ENCODE measurements at places on chromosomes 6 and 20. TPM values are rescaled to one million over a fixed set of nuclear protein-coding genes. Genes with fewer than 3 reads are reported as not detected.
A peak's percentile ranks its signal among the peaks of the same experiment; 100 is the strongest.

Gene CENPQ
- 8.2 TPM for total RNA-seq

GRCh38 chr20:37777012-37777950 is 83.5 kb downstream of the CTNNBL1 start:
- DNase-seq: no peak

GRCh38 chr20:44644667-44645131 is 6.8 kb downstream of the ADA start:
- DNase-seq: no peak

DNA sequence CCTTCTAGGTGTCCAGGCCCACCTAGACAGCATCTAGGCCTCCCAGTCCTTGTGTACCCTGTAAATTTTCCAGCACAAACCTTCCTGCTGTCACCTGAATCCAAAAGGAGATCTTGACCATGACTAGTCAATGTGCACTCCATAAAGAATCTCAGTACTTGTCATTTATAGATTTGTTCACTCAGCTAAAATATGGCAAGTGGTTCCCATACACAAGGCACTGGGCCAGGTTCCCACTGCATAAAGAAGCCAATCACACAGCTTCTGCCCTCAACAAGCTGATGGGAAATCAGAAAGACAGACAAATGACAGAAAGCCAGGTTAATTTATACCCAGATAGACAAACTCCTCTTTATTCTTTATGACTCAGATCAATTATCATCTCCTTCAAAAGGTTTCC is 526.8 kb downstream of the CD83 start:
- no peak for DNase-seq

Gene MAPK14
- total RNA-seq: 69.6 TPM

Gene TMEM74B
- 0.07 TPM for total RNA-seq

Gene SERPINB6
- total RNA-seq: 112 TPM

Gene FKBP1C
- total RNA-seq: 0.40 TPM

DNA sequence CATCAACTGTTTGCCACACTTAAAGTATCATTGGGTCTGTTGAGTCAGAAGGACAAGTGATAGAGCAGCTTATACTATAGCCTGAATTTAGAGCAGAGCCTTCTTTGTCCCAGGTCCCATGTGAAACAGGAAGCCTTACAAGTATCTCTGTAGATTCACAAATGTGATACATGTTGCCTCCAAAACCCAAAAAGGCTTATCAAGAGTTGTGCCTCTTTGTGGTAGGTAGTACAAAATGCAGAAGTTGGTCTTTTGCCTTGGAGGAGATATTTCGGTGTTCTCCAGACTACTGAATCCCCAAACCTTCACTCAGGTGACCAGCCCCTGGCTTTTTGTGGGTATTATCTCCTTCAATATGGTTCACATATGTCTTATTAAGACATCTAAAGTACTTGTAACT is 172.8 kb upstream of the PROKR2 start:
- no peak for DNase-seq

- no peak for DNase-seq
These were observed 4.6 kb downstream of the NELFCD start for GRCh38 chr20:58985656-58986055.

DNA sequence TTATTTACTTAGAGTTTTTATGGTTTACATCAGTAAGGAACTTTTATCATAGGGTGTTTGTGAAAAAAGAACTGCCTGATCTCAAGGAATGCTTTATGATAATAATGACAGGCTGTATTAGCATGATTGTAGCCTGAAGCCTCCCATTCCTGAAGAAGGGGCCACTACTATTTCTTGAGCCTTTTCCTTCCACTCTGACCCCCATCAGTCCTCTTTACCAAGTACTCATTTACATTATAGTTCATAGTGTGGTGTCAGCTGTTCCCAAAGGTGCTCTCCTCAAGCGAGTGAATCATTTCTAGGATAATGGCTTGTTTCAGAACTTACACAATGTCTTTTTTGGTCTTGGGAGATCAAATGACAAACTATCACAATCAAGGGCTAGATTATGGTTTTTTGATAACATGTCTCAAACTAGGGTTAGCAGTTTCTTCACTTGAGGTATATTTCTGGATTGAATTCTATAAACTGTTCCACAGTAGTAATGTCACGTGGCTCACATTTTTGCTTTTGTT is 283.6 kb downstream of the CDKAL1 start:
- DNase-seq: no peak

GRCh38 chr6:161792851-161793493 is 519.1 kb upstream of the AGPAT4 start:
- no peak for DNase-seq

Gene FAM83C
- total RNA-seq: not detected

Gene PSORS1C1
- total RNA-seq: 2.4 TPM

DNA sequence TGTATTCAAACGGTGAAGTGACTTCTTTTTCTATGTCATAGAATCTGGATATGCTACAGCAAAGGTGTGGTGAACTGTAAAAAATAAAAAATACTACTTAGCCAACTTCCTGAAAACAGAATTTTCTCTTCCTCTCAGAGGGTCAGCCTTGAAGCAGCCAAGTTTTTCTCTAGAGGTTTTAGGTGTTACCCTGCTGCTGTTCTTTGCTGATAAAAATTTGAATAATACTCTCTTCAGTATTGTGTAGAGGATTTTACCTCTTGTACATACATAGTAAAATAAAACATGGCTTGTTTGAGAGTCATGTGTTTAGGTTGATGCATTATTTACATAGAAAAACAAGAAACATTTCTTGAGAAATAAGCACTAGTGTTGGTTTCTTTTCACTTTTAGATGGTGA is 458.4 kb downstream of the TBC1D32 start:
- DNase-seq: no peak

Gene SLC22A2
- total RNA-seq: not detected

- no peak for DNase-seq
These were observed 2.4 kb downstream of the MARCKS start for GRCh38 chr6:113859349-113860180.

GRCh38 chr6:13988908-13989307 is 64.2 kb downstream of the RNF182 start:
- no peak for DNase-seq

Gene CCN6
- not detected for total RNA-seq

Gene ETV7
- 0.40 TPM for total RNA-seq

Gene HLA-G
- not detected for total RNA-seq

- DNase-seq: no peak
These were observed 77.1 kb upstream of the EMILIN3 start for GRCh38 chr20:41443691-41444090.

Gene SLC26A8
- total RNA-seq: under 0.01 TPM

DNA sequence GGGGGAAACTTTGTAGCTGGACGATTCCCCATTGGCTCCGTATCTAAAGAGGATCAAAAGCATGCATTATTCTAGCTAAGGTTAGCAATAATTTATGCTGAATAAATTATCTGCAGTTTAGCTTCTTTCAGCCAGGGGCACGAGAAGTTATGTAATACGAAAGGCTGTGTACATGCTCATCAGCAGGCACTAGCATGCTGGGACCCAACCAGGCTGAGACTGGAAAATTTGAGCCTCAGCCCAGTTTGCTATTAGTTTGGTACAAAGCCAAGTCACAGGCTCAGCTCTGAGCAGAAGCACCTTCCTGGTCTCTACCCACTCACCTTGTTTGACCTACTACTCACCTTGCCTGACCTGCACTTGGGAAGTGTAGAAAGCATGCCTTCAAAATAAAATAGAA is 328.1 kb upstream of the ARID1B start:
- no peak for DNase-seq

DNA sequence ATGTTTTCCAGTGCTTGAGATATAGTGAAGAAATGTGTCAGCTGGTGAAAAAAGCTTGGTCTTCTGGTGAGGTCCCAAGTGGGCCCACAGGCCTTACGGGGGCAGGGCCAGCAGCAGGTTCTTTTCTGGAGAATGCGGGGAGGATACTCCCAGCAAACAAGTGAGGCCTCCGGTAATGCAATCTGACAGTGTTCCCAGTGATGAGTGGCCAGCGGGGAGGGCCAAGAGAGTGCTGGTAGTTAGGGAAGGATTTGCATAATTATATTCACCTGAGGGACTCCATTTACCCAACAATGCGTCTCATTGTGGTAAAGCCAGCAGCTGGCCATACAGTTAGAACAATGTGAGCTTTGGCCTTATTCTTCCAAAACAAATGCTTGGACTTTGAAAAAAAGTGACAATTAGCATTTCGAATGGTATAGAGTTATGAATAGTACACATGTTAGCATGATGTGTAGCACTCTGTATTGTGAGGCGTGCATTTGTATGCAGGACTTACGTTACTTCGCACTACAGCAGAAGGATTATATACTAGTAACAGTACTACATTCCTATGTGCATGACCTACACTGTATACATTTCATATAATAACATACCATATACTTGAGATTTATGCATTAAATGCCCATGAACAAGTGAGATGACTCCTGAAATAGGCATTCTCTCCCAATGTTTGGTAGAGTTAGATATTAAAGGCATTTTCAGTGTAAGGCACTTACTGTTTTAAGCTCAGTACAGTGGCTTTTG is 69.8 kb downstream of the MYB start:
- DNase-seq: no peak

Gene GNMT
- total RNA-seq: 0.21 TPM

DNA sequence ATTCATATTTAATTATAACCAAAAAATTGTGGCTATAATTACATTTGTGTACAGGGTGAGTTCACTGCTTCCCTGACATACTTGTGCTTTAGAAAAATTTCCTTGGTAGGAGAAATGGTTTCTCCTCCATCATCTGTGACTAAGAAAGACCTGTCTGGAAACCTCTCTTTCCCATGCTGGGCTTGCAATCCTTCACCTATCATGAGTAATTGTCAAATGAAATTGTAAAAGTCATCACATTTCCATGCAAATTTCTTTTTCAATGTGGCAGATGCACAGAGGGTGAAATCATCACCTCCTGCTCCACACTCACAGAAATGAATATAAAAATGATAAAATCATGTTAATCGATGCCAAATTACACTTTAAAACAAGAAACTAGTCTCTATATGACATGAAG is 1.5 kb upstream of the SIRPB1 start:
- no peak for DNase-seq

GRCh38 chr6:3742426-3743344 is 8.8 kb downstream of the PXDC1 start:
- no peak for DNase-seq

Gene PTCHD4
- total RNA-seq: 3.3 TPM

Gene MOCS1
- 13.5 TPM for total RNA-seq

- DNase-seq: peak; percentile 35
These were observed 257.5 kb downstream of the ARID1B start for GRCh38 chr6:157034436-157035230.

Gene NELFE
- total RNA-seq: 110 TPM

GRCh38 chr6:11609324-11610071 is 71.9 kb downstream of the TMEM170B start:
- DNase-seq: peak; percentile 100

DNA sequence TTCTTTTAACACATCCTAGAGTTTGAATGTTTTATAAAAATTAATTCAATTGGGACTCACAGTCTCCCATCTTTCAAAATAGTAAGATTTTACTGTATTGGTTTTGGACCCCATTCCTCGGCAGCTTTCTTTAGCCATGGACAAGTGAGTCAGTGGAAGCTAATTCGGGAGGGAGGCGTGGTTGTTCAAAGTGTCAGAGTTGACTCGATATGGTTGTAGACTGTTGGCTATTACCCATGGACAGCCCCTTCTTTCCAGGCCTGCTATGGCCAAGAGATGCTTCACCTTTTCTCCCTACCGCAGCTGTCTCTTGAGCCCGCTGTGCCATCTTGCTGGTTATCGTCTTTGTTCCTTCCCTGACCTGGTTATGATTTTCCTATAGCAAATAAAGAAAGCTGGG is 243.0 kb downstream of the CD83 start:
- no peak for DNase-seq

Gene LIME1
- 1.6 TPM for total RNA-seq

DNA sequence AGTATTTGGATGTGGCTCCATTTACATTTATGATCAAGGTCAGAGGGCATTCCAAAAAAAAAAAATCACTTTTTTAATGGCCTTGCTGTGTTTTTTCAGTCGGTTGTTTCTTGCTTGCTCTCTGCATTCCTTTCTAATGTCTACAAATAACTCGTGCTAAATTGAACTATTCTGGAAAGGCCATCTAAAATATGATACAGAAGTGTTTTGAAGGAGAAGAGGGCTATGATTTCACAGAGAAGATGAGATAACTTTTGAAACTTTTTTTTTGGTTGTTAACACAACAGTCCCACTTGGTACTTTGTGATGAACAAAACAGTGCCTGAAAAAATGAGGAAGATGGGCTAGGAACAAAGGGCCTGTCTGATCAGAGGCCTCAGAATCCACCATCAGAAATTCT is 156.1 kb upstream of the SMLR1 start:
- no peak for DNase-seq

Gene ZGPAT
- total RNA-seq: 21.2 TPM
